Activated CD4-positive, alpha-beta T cell treated with anti-CD3 and anti-CD28 coated beads for 1 hour (primary cell): ENCODE measurements at places on chromosomes 7 and 10.

GRCh38 chr7:47291461-47292081 is 290.3 kb downstream of the TNS3 start:
- DNase-seq = no peak

DNA sequence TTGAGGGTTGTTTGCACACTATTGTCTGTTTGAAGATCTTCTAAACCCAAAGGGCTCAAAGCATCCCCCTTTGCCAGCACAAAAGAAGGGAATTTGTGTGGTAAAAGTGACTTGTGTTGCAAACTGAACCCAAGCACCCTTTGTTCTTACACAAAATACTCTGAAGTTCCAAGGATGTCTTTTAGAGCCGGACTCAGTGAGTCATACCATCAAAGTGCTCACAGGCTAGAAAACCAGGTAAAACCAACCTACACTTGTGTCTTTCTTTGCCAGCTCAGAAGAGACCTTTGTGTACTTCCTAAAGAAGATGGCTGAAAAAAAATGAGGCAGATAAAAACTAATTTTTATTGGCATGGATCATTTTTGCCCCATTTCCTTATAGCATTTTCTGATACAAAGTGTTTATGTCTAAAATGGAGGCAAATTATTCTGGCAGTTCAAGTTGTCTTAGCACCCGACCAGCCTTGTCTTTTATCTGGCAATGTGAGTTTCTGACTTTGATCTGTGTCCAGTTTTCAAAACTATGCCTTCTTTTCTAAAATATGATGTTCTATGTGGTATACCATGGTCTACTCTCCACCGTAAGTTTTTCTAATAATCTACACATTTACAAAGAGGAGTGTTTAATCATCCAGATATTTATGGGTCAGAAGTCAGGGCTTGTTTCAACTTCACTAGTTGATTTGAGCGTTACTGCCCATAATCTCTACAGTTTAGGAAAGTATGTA is 128.4 kb upstream of the FZD1 start:
- DNase-seq = no peak

- no peak for DNase-seq
These were observed 483.1 kb upstream of the MBL2 start for GRCh38 chr10:53255661-53256205.

DNA sequence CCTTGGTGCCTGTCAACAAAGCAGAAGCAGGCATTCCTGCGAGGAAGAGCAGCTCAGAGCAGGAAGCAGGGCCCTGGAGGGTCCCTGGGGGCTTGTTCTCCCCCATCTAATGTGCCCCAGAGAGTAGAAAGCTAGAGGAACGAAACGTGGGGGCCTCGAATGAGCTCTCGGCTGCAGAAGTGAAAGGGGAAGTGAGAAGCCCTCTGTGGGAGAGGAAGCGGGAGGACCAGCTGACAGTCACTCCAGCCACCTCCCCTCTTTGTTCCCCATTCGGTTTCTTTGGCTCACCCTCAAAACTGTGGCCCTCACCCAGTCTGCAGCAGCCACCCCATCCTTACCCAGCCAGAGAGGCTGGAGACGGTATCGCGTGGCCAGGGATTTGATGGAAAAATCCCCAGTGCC is 25.0 kb downstream of the C10orf105 start:
- no peak for DNase-seq
